ENCODE measurements at places on chromosomes 5 and 9.

DNA sequence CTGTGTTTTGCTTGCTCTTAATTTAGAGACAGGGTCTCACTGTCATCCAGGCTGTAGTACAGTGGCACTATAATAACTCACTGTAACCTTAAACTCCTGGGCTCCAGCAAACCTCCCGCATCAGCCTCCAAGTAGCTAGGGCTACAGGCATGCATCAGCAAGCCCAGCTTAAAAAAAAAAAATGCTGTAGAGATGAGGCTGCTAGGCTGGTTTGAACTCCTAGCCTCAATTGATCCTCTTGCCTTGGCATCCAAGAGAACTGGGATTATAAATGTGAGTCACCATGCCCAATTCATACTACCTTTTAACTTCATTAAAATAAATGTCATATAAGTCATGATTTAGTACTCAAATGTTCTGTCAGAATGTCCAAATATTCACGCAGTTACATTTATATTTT lies 2195.7 kb upstream of the C9orf72 start:
- DNase-seq: no peak

- DNase-seq: no peak
Observed at GRCh38 chr5:113065626-113066025, 89.0 kb downstream of the DCP2 start.

DNA sequence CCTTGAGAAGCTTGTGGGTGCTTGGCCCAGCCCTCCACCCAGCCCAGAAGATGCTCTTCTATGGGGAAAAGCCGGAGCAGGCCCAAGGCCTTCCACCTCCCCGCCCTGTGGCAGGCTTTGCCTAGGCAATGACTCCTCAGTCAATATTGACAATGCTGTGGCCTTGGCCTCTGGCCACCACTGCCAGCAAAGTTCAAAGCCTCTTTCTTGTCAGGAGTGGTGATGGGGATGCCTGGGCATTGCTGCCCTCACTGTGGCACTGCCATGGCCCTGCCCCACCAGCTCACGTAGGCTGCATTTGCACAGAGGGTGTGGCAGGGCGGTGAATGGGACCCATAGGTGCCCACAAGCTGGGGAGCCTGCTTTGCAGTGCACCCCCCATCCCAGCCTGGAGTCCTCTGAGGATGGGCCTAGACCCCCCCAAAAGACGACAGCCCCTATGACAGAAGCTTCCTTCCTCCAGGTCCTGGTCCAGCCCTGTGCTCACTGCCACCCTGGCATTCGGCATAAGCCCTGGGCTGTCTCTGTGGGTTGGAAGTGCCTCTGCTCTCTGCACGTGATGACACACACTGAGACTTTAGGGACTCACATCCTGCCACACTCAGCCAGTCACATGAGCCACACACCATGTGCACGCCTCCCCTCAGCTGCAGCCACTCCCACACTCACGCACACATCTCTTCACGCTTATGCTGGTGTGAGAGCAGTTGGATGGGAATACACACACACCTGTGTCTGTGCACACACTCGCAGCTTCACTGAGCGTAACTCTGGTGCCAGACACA lies 31.1 kb downstream of the MORN5 start:
- DNase-seq: no peak

- DNase-seq: peak; percentile 16
Observed at GRCh38 chr5:96175090-96175489, 213.4 kb upstream of the ELL2 start.

DNA sequence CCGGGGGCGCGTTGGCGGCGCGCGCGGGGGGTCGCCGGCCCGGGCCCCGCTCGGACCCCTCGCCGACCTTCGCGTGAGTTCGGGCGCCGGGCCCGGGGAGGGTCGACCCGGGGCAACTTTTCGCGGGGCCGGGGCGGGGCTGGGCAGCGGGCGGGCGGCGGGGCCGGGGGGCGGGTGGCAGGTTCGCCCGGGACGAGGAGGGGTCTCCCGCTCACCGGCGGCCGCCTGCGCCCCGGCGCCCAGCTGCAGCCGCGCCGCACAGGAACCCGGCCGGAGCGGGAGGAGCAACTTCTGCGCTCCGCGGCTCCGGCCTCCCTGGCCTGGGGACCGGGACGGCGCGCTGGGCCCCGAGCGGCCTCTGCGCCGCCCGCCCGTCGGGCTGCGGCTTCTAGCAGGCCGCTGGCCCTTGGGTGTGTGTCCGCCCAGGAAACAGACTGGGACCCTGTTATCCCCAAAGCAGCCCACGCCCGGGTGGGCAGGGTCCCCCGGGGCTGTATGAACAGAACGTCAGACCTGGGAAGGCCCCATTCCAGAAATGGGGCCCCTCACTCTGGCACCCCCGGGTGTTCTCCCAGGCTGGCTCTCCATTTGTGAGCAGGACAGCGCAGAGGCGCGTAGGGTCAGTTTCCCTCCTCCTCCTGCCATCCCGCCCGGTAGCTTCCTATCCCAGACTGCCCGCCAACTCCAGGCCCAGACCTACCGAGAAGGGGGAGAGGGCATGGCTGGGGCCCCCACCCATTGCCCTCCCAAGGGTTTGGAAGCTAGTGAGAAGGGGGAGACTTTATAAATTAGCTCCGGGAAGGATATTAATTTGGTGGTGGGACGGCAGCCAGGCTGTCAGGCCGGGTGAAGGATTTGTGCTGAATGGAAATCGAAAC lies 708 bp downstream of the RXRA start:
- DNase-seq: peak; percentile 78

- peak; percentile 3 for DNase-seq
Observed at GRCh38 chr9:134123764-134124128, 12.1 kb upstream of the WDR5 start.

- no peak for DNase-seq
Observed at GRCh38 chr5:144549580-144549979, 378.9 kb downstream of the KCTD16 start.

GRCh38 chr9:89952401-89952800 lies 347.6 kb downstream of the GADD45G start:
- DNase-seq: no peak

GRCh38 chr9:118529210-118529609 lies 825.0 kb downstream of the TLR4 start:
- no peak for DNase-seq

DNA sequence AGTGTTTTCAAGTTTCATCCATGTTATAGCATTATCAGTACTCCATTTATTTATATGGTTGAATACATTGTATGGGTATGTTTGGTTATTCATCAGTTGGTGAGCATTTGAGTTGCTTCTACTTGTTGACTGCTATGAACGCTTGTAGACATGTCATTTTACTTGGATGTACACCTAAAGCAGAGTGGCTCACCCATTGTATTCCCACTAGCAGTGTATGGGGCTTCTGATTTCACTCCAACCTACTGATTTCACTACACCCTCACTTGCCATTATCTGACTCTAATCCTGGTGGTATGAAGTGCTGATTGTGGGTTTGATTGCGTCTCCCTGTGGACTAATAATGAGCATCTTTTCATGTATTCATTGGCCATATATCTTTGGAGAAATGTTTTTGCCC lies 9.5 kb downstream of the NPM1 start:
- DNase-seq: no peak

- no peak for DNase-seq
Observed at GRCh38 chr9:124652203-124652602, 118.9 kb downstream of the NR6A1 start.

DNA sequence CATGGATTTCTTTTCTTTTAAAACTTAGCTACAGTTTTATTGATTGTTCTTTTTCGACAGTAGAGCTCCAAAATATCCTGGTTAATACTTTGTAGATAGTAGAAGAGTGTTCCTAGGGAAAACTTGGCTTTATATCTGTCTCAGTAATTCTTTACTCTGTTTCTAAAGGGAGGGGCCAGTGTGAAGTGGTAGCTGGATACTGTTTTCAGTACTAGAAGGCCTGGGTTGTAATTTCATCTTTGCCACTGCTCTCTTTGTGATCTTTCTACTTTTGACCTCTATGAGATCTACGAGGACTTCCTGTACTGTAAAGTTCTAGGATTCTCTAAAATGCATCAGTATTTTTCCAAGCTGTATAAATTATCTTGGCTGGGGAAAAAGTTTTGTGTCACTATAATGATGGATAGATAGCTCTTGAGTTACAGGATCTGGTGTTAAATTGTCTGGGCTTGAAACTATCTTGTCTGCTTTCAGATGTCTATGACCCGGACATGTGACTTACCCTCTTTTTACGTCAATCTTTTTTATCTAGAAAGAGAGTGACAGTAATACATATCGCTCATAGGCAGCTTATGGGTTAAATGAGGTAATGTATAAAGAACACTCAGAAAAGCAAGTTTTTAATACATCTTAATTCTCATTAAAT lies 53.6 kb downstream of the PRR16 start:
- DNase-seq: no peak

GRCh38 chr9:133622555-133622954 lies 13.4 kb upstream of the FAM163B start:
- no peak for DNase-seq

DNA sequence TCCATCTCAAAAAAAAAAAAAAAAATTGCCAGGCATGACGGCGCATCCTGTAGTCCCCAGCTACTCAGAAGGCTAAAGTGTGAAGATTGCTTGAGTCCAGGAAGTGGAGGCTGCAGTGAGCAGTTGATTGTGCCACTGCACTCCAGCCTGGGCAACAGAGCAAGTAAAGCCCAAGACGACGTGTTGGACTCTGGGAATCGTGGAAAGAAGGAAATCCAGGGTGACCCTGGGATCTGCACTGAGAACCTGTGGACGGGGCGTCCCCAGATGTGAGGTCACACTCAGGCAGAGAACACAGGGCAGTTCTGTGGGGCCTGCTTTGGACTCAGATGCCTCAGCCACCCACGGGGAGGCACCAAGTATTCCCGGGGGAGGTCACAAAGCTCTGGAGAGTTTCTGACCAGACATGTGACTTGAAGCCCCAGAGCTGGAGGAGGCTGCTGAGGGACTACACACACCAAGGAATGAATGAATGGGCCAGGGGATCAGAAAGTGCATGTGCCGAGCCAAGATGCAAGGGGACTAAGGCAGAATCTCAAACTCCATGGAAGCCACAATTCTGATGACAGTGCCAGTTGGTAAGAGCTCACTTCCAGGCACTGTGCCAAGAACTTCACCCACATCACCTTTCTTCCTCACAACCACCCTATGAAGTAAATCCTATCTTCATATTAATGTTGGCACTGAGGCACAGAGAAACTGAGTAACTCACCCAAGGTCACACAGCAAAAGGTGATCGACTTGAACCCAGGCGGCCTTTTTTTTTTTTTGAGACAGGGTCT lies 12.9 kb downstream of the DYNC2I2 start:
- no peak for DNase-seq

GRCh38 chr5:16934123-16934522 lies 2.0 kb downstream of the MYO10 start:
- DNase-seq: peak; percentile 75

- DNase-seq: no peak
Observed at GRCh38 chr9:37963936-37964739, 60.2 kb upstream of the SLC25A51 start.

DNA sequence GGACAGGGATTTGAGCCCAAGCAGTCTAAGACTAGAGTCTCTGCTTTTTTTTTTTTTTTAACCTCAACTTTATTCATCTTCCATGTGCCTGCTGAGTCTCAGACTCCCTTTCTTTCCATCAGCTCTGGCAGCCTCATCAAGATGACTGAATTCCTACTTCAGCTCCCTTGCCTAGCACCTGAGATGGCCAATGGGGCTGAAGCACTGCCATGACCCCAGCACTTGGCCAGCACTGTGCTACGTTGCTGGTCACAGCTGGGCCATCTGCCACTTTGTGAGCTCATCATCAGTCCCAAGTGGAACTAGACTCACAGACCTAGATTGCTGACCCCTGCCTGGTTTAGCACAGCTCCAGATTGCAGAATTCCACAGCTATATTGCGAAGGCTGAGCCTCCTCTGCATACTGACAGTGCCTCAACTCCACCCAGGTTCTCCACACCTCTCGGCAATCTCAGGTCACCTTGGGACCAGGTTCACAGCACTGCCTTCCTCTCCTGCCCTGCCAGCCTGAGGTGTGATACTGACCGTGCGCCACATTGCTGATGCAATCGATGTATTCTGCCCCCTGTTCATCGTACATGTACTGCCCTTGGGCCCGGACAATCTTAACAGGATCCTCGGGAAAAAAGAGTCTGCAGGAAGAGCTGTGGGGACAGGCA lies 1.6 kb downstream of the PHYKPL start:
- no peak for DNase-seq

- no peak for DNase-seq
Observed at GRCh38 chr9:2615497-2615896, 6.1 kb upstream of the VLDLR start.

GRCh38 chr5:143921525-143922311 lies 109.8 kb downstream of the HMHB1 start:
- no peak for DNase-seq

DNA sequence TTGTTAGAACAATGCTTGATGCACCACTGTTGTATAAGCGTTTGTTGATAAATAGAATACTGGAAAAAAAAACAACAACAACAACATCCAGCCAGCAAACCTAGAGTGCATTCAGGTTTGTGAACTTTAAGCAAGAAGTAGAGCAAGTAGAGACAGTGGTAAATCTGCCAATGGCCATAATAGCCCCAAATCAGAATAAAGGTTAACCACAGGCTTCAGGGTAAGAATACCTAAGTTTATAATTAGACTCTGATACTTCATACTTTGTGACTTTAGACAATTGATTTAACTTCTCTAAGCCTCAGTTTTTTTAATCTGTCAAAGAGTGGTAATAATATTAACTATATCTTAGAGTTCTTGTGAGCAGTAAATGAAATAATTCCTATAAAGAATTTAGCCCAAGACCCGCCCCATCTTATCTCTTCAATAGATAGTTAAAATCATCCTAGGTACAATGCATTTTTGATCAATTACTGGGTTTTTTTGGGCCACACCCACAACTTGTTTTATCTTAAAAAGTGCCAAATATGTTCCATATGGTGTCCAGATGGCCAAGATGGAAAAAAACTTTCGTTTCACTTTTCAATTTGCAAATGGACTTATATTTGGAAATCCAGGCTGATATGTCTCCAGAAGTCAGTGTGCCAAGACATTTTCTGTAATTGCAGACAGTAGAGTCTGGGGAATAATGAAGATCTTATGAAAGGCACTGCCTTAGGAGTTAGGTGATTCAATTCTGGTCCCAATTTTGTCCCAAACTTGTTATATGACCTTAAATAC lies 24.5 kb upstream of the DPYSL3 start:
- no peak for DNase-seq

- no peak for DNase-seq
Observed at GRCh38 chr9:132996526-132996925, 18.0 kb downstream of the GFI1B start.

- DNase-seq: no peak
Observed at GRCh38 chr5:117859176-117859575, 1129.2 kb downstream of the DTWD2 start.

- DNase-seq: no peak
Observed at GRCh38 chr9:94802793-94803192, 76.3 kb downstream of the AOPEP start.

Data from iPS-NIHi11 (cell line).